ENCODE measurements at places on chromosomes 2 and 18.

GRCh38 chr18:5582076-5582475, 38.3 kb upstream of the EPB41L3 start:
- DNase-seq = no peak

- DNase-seq = no peak
Observed at GRCh38 chr18:79708412-79708811, 28.8 kb downstream of the CTDP1 start.

GRCh38 chr2:24898122-24899109, 21.6 kb downstream of the ADCY3 start:
- DNase-seq = no peak

- no peak for DNase-seq
Observed at GRCh38 chr2:41940745-41941063, 107.1 kb upstream of the PKDCC start.

- no peak for DNase-seq
Observed at GRCh38 chr2:33129263-33130053, 182.7 kb downstream of the LTBP1 start.

DNA sequence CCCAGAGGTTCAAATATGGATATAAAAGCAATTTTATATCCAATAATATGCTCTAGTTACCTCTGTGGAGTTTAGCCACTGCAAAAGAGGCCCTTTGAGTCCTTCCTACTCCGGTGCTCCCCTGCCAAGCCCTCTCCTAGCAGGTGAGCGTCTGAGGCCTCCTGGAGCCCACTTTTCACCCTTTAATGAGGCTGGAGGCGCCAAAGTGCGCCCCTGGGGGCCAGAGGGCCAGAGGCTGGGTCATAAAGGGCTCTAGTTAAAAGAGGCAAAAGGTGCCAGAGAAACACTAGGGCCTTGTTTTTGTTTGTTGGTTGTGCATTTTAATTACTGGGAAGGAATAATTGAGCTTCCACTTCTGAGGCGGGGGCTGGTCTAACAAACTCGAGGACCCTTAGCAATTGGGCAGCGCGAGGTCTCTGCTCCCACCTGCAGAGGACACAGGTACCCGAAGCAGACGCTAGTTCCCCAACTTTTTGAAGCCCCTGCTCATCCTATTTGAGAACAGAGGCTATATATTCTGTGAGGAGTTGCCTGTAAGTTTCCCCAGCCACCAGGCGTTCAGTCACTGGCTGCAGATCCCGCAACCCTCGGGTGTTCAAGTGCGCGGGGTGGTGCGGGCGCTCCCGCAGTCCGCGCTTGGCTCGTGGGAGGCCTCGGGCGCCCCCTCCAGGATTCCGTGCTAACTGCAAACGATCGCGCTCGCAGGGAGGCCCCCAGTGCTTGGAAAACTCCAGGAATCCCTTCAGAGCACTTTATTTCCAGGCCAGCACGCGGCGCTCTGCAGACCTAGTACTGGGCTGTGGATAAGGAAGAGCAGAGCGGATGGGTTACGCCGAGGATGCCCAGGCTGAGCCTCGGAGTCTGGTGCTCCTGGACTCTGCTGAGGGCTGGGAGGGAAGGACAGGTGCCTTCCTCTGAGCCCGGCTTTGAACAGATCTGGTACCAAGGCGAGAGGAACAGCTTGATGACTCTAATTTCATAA, 14.1 kb downstream of the MSGN1 start:
- peak; percentile 63 for DNase-seq

DNA sequence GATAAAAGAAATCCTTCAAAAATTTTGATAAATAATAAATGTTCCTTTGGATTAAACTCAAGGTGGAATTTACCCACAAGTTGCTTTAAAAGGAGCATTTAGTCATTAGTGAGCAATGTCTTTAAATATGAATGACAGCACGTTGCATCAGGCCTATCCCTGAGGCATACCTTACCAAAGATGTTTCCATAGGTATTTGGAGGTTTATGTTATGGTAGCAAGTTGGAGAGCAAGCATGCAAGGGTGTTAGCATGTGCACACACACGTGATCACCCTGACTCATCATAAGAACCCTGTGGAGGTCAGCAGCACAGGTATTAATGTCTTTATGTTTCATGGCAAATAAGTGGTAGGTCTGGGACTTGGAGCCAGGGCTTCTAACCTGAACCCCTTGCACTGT, 159.9 kb downstream of the ACTR3 start:
- DNase-seq = peak; percentile 84

DNA sequence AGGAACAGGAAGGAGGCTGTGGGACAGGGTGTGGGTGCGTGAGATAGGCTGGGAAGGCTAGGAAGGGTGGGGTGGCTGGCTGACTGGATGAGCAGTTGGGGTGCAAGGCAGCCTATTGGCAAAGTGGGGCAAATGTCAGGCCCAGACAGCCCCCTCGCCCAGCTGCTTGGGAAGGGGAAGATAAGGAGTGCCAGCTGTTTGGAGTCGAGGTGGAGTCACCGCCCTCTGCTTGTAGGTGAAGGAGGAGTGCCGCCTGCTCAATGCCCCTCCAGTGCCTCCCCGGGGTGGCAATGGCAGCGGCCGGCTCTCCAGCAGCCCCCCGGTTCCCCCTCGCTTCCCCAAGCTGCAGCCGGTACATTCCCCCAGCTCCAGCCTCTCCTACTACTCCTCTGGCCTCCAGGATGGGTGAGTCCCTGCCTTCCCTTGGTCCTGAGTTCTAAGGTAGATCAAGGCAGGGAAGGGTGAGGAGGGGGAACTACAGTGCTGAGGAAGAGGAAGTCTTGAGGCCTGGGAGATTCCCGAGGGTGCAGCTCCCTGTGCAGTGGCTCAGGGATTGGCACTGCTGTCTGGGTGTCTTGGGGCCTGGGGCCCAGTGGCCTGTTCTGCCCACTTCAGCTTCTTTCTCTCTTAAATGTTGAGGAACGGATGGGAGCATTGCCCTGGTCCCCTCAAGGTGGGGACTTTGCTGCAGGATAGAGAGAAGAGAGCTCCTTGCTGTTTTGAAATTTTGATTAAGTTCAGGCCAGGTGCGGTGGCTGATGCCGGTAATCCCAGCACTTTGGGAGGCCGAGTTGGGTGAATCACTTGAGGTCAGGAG, 13.3 kb downstream of the GAREM2 start:
- DNase-seq = no peak

DNA sequence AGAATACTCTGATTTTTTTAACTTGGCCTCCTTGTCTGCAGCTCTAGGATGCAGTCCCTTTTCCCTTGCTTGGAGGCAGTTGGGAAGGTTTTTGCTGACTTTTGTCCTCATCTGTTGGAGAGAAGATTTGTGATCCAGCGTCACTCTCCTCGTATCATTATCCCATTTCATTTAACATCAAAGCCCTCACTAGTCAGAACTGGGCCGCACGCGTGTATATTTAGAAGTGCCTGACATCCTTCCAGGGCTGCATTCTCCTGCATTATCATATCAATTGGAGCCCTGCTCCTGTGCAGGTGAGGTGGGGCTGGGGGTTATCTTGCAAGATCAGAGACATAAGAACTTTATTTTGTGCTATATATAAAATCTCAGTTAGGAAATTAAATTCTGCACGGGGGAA, 435.1 kb upstream of the HS6ST1 start:
- no peak for DNase-seq

DNA sequence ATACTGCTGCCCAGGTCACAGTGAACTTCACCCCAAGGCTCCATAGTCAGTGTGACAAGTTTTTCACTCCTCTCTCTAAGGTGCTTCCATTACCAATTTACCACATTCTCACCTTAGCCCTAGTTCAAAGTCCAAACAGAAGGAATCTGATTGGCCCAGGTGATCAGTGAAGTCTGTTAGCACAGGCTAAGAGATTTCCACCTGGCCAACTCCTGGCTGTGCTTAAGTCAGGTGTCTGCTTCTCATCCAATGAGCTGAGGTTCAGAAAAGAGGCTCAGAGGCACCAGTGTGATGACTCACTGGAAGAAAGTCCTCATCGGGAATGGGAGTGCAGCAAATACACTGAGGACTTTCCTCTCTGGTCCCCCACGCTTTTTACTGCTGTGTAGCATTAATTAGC, 164.4 kb upstream of the MGAT5 start:
- DNase-seq = no peak

DNA sequence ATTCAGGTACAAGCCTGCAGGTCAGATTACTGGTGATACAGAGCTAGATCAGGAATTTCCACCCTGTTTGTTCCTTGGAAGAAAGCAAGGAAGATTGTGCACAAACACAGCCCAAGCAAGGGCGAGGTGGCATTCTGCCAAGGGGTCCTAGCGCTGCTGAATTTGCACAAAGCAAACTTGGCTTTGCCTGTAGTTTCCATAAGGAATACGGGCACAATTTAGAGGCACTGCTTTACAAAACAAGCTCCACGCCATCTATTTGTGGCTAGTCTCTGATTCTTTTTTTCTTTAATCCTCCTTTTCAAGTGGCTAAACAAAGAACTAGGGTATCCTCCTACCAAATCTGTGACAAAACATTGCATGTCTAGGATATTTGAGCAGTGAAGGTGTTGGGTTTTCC, 195.5 kb upstream of the ACVR2A start:
- DNase-seq = no peak

GRCh38 chr2:37555457-37555856, 116.0 kb downstream of the CDC42EP3 start:
- no peak for DNase-seq

- DNase-seq = peak; percentile 88
Observed at GRCh38 chr2:238947920-238948710, 100.2 kb downstream of the TWIST2 start.

GRCh38 chr2:173986805-173987204, 21.6 kb upstream of the SP3 start:
- DNase-seq = no peak

DNA sequence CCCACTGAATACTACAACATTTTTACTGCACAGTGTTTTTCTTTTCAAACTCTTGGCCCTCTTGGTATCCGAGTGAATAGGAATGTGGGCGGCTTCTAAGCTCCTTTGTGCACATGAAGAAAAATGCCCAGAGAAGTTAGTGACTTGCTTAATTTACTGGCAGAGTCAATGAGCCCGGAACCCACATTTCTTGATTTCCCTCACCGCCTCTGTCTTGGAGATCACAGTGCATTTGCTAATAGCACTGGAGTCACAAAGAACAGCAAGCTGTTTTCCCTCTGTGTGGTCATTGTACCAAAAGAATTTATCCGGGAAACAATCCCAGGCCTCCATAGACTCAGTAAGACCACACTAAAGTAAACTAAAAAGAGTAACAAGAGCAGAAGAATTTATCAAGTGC, 18.9 kb downstream of the STON1 start:
- DNase-seq = no peak

GRCh38 chr2:169513926-169514325, 4.4 kb downstream of the KLHL41 start:
- DNase-seq = no peak

DNA sequence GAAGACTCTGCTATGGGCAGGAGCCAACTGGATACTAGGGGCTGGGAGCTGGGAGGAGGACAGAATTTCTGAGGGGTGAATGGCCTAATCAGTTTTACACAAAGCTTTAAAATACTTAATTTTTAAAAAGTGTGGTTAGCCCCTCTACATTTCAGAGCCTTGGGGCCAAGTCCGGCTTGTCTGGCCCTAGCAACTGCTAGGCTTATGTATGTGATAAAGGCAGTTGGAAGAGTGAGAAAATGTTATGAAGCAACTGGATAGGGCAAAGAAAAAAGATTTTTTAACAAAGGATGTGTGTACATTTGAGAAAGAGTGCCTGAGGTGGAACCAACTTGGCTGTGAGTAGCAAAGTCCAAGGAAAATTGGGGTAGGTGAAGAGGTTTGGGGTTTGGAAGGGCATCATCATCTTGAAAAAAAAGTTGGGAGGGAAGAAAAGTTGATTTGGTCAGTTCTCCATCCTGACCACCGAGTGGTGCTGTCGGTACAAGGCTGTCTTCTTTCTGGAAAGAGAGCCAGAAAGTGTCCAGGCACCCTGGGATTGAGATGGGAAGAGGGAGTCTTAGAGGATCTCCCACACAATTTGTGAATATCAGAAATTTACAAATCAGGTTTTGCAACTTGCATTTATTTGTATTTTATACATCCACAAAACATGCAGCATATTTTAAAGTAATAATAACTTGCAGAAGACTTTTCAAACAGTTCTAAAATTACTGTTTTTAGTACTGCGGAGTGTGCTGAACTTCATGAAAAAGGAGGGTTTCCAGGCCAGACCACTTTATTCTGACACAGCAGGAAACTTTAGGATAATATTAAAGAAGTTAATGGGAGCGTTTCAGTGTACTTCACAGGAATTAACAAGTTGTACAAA, 10.5 kb upstream of the CDK15 start:
- DNase-seq = peak; percentile 66

DNA sequence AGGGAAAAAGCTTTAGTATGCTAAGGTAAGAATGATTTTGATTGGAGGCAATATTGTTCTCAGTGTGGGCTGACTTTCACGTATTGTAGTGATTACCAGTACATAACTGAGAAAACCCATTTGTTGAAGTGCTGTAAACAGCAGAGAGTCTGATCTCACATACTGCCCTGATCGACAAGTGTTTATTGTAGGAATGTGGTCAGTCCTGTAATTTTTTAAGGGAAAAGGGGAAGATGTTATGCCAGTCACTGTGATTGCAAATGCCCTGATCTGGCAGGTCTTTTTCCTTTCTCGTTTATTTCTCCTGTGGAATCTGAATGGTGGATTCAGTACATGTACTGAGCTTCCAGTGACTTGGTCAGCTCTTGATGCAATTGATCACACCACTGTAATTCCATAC, 11.5 kb downstream of the SPATS2L start:
- no peak for DNase-seq

DNA sequence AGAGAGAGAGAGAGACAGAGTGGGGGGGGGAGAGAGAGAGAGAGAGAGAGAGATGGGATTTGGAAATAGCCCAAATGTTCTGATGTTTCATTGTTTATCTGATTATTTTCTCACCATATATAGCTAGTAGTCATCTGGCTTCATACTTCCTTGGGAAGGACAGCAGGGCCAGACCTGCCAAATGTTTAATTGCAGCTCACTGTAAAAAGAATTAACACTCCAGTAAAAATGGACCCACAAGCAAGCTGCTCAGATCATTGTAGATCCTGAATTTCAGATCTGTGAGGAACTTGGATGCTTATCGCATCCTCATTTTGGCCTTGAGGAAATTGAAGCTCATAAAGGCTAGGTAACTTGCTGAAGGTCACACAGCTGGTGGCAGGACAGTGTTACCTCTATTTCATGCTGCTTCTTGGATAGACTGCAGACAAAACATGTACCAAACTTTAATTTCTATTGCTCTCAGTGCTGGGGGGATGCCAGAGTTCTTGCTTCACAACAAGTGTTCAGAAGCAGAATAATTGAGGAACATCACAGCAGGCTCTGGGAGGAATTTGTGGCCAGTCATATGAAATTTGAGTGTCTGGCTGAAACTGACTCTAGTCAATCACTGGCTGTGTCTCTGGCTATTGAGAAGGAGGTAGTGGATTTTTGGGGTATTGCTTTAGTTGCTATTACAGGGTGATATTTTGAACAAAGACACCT, 223.5 kb downstream of the PIK3C3 start:
- no peak for DNase-seq

- peak; percentile 31 for DNase-seq
Observed at GRCh38 chr2:1743396-1744150, 742 bp downstream of the PXDN start.

DNA sequence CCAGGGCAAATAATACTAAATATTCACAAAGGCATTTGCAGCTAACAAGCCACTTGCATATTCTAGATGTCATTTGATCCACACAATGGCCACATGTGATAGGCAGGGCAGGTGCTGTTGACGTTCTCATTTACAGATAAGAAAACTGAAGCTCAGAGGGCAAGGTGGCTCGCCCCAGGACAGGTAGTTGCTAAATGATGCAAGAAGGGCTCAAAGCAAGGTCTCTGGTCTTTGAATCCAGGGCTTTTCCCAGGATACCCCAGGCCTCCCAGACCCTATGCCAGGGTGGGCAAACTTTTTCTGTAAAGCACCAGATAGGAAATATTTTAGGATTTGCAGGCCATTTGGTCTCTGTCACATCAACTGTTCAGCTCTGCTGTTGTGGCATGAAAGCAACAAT, 35.1 kb downstream of the LOXHD1 start:
- no peak for DNase-seq

- no peak for DNase-seq
Observed at GRCh38 chr2:62568074-62568473, 62.1 kb upstream of the TMEM17 start.

All from RWPE1 (cell line).